ENCODE measurements at places on chromosomes 3 and 15.
A peak's percentile ranks its signal among the peaks of the same experiment; 100 is the strongest.

DNA sequence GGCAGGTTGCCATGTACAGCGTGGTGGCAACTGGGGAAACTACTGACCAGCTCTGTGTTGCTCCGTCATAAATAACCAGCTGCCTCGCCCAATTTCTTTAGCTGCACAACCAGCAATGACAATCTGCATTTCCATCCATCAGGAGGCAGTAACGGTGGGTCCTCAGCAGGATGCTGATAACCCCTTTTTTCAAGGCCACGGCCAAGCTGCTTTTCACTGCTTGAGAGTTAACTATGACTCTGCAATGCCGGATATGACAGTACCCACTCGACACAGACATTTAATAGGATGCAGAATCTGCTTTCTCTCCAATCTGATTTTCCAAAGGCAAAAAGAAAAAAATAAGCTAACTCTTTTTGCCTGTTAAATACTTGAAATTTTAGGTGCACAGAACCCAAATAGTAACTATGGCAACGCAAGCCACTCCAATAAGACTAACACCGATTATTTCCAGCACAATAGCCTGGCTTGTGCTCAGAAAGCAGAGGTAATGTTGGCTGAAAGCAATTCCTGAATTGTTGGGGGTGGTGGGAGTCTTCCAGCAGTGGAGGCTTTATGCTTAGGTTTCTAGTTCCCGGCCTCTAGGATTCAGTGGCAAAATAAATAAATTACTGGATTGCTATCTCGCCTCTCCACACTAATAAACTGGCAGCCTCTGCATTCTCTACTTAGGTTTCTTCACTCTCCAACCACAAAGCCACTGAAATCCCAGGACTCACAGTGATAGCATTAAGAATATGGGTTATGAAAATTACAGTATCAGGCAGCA, 31.2 kb upstream of the SRGAP3 start:
- H3K27me3 ChIP-seq = no peaks in the 10 kb centered on the region
- no peak overlapping the region for H3K4me3 ChIP-seq
- DNase-seq = no peak

DNA sequence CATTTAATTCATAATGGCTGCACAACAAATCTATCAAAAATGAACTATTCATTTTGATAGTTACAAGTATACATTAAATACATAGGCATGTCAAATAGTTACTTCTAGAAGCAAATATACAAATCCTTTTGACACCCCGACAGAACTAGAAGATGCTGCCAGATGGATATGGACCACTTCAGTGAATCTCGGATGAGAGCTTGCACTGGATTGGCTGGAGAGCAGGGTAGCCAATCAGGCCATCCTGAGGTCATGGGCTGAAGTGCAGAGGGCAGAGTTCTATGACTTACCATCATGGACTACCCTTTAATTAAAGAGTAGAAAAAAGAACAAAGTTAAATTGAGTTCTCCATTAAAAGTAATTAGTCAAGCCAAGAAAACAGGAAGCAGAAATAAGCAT, 8.3 kb downstream of the CCNL1 start:
- no peak overlapping the region for H3K27ac ChIP-seq
- peaks cover 26% of the 10 kb centered on the region for H3K4me1 ChIP-seq
- H3K36me3 ChIP-seq = peaks cover 89% of the 10 kb centered on the region
- no peak for DNase-seq
- H3K27me3 ChIP-seq = no peaks in the 10 kb centered on the region

DNA sequence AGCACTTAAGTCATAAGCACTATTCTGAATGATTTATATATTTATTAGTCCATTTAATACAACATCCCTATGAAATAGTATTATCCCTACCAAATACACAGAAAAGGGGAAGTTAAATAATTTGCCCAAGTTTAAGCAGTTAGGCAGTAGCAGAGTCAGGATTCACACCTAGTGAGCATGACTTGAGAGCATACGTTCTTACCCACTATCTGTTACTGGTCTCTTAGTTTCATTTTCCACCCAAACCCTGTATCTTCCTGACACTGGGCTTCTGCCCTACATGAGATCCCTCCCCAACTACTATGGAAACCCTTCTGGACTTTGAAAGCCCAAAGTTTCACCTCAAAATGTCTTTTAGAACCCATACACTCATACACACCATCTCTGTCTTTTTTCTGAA, 4.4 kb upstream of the ATOSA start:
- H3K27ac ChIP-seq = no peak overlapping the region
- H3K4me1 ChIP-seq = peaks cover 8% of the 10 kb centered on the region
- DNase-seq = no peak
- H3K27me3 ChIP-seq = peaks cover 35% of the 10 kb centered on the region

- H3K36me3 ChIP-seq = peaks cover 65% of the 10 kb centered on the region
- no peak overlapping the region for H3K27ac ChIP-seq
- H3K4me3 ChIP-seq = no peak overlapping the region
- H3K4me1 ChIP-seq = peaks cover 17% of the 10 kb centered on the region
- H3K27me3 ChIP-seq = no peaks in the 10 kb centered on the region
Measured at GRCh38 chr3:155517903-155518302, 224.4 kb upstream of the STRIT1 start.

DNA sequence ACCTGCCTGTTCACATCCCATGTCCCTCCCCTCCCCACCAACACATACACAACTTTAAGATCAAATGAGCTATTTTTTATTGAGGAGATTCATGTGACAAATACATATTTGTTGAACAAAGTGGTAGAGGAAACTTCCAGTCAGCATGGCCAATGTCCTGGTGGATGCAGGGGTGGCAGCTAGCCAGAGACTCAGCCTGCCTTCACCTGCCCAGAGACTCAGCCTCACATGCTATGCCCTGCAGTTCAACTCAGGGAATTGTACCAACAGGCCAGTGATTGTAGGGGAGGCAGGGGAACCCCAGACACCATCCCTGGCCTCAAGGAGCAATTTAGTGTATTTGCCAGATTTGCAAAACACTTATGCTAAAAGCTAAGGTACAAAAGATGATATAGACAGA, 136.6 kb downstream of the OPA1 start:
- H3K4me1 ChIP-seq = peaks cover 37% of the 10 kb centered on the region
- no peak overlapping the region for H3K4me3 ChIP-seq
- H3K27ac ChIP-seq = no peak overlapping the region
- peaks cover 32% of the 10 kb centered on the region for H3K27me3 ChIP-seq

GRCh38 chr3:47398228-47398627, 17.4 kb downstream of the PTPN23 start:
- H3K27ac ChIP-seq = no peak overlapping the region
- no peaks in the 10 kb centered on the region for H3K27me3 ChIP-seq
- no peak for DNase-seq
- H3K4me1 ChIP-seq = peaks cover 38% of the 10 kb centered on the region

- no peaks in the 10 kb centered on the region for H3K36me3 ChIP-seq
- no peak overlapping the region for H3K4me3 ChIP-seq
- H3K27ac ChIP-seq = no peak overlapping the region
- H3K4me1 ChIP-seq = peaks cover 26% of the 10 kb centered on the region
Measured at GRCh38 chr3:44099566-44100297, 142.0 kb upstream of the TOPAZ1 start.

GRCh38 chr3:165852191-165852590, 15.0 kb upstream of the BCHE start:
- H3K4me3 ChIP-seq = no peak overlapping the region
- no peaks in the 10 kb centered on the region for H3K27me3 ChIP-seq
- no peak overlapping the region for H3K27ac ChIP-seq
- no peaks in the 10 kb centered on the region for H3K4me1 ChIP-seq

- H3K4me3 ChIP-seq = no peak overlapping the region
- H3K36me3 ChIP-seq = no peaks in the 10 kb centered on the region
- H3K27me3 ChIP-seq = no peaks in the 10 kb centered on the region
- DNase-seq = no peak
Measured at GRCh38 chr3:31804251-31805051, 176.6 kb downstream of the OSBPL10 start.

GRCh38 chr3:153219146-153219545, 57.1 kb downstream of the RAP2B start:
- H3K4me1 ChIP-seq = peaks cover 13% of the 10 kb centered on the region
- no peak for DNase-seq
- H3K27me3 ChIP-seq = peaks cover 4% of the 10 kb centered on the region
- H3K36me3 ChIP-seq = no peaks in the 10 kb centered on the region
- no peak overlapping the region for H3K4me3 ChIP-seq

DNA sequence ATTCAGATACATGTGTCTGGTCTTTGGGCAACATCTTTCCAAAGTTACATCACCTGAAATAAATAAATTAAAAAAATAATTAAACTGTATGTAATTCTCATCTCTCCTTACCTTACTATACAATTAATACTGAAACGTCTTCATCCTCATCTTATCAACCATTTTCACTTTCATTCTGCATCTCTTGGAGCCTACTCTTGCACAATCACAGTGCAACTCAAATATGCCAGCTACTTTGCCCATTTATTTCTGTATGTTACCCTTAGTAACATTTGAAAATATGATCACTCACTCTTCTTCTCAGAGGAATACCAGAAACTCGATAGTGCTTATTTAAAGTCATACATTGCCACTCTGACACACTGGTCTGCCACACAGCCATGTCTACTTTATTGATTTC, 1357.1 kb upstream of the CADM2 start:
- H3K27me3 ChIP-seq = no peaks in the 10 kb centered on the region
- no peak overlapping the region for H3K4me3 ChIP-seq
- DNase-seq = no peak

- H3K36me3 ChIP-seq = no peaks in the 10 kb centered on the region
- H3K27ac ChIP-seq = peak overlapping the region; percentile 29
- peaks cover 55% of the 10 kb centered on the region for H3K4me1 ChIP-seq
- H3K27me3 ChIP-seq = no peaks in the 10 kb centered on the region
- no peak overlapping the region for H3K4me3 ChIP-seq
- DNase-seq = no peak
Measured at GRCh38 chr3:29186982-29187725, 93.7 kb upstream of the RBMS3 start.

DNA sequence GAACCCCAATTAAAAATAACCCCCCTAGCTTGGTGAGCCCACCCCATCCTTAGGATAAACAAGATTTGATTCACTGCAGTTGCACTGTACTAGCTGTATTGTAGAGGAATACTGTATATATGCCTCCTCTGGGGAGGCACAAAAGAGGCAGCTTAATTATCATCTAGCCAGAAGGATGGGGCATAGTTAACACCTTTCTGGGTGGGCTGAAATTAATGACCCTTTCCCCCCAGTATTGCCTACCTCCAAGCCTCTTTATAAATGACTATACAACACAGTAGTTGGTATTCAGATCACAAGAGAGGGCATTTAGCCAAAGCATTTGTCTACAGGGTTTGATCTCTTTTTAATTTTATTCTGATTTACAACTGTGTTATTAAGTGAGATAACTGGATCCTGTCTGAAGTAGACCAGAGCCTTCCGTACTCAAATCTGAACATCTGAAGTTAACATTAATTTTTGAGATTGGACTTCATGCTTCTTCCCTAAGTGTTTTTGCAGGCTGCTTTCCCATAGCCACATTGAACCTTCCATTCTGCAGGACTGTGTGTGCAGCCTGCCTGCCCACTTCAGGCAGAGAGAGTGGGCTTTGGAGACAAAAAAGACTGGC, 807.0 kb upstream of the ARRDC4 start:
- H3K4me3 ChIP-seq = no peak overlapping the region
- peaks cover 25% of the 10 kb centered on the region for H3K4me1 ChIP-seq
- peak overlapping the region; percentile 34 for H3K27ac ChIP-seq
- H3K27me3 ChIP-seq = no peaks in the 10 kb centered on the region

DNA sequence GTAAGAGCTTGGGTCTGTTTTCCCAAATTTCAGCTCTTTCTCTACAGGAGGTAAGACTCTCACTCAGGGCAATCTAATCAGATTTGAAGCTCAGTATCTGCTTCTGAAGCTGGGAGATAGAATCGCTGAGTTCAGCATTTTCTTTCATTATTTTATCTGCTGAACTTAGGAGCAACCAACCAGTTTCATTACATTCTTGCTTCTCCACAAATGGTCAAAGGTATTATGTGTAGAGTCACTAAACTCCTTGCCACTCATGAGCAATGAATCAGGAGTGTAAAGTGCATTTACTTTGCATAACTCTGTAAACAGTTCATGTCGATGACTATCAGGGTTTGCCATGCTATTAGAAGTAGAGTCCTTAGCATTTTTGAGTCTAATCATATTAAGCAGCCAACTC, 249.4 kb downstream of the CHL1 start:
- H3K36me3 ChIP-seq = no peaks in the 10 kb centered on the region
- H3K4me1 ChIP-seq = no peaks in the 10 kb centered on the region
- H3K27me3 ChIP-seq = peaks cover 4% of the 10 kb centered on the region
- DNase-seq = no peak

DNA sequence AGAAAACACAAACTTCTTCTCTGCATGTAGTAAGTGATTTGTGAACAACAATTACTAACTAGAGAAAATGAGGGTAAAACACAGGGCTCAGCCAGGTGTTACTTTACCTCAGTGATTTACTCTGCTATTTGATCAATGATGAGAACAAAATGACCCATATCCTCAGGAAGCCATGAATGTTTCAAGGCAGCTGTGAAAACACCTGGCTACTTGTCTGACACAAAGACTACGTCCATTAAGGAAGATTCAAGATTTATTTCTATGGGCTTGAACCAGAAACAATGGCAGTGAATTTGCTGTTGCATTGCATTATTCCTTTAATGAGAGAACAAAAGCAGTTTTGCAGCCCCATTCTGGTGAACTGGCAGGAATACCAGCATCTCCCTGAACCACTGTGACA, 374.6 kb upstream of the ARL6 start:
- DNase-seq = no peak
- no peaks in the 10 kb centered on the region for H3K36me3 ChIP-seq
- H3K4me3 ChIP-seq = no peak overlapping the region
- no peaks in the 10 kb centered on the region for H3K4me1 ChIP-seq
- H3K27ac ChIP-seq = no peak overlapping the region

DNA sequence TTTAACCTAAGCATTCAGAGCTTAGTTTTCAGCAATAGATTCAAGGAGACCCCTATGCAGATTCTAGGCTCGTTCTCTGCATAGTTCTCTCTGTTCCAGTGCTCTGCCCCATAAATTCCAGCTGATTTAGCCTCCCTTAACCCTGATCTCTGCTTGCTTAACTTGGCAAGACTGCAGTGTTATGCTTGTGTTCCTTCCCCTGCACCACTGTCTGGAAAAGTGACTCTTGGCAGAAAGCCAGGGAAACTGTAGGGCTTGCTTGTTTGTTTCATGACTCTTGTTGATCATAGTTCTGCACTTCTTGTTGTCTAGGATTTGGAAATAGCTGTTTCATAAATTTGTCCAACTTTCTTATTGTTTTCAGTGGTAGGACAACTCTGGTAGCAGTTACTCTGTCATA, 40.1 kb downstream of the ANAPC13 start:
- peaks cover 8% of the 10 kb centered on the region for H3K36me3 ChIP-seq
- no peak overlapping the region for H3K4me3 ChIP-seq
- H3K27ac ChIP-seq = no peak overlapping the region
- H3K27me3 ChIP-seq = peaks cover 4% of the 10 kb centered on the region

GRCh38 chr3:52824037-52824436, 6.4 kb downstream of the ITIH4 start:
- peaks cover 41% of the 10 kb centered on the region for H3K4me1 ChIP-seq
- H3K36me3 ChIP-seq = no peaks in the 10 kb centered on the region
- no peak overlapping the region for H3K4me3 ChIP-seq
- H3K27ac ChIP-seq = no peak overlapping the region
- H3K27me3 ChIP-seq = no peaks in the 10 kb centered on the region
- no peak for DNase-seq

GRCh38 chr3:197513953-197514785, 41.6 kb downstream of the BDH1 start:
- H3K27ac ChIP-seq = peak overlapping the region; percentile 81
- DNase-seq = no peak
- peaks cover 4% of the 10 kb centered on the region for H3K27me3 ChIP-seq
- peaks cover 41% of the 10 kb centered on the region for H3K4me1 ChIP-seq
- peaks cover 9% of the 10 kb centered on the region for H3K36me3 ChIP-seq

GRCh38 chr3:54121414-54122323, 683 bp upstream of the CACNA2D3 start:
- H3K27ac ChIP-seq = no peak overlapping the region
- peaks cover 10% of the 10 kb centered on the region for H3K4me1 ChIP-seq
- peak; percentile 67 for DNase-seq
- H3K27me3 ChIP-seq = peaks cover 83% of the 10 kb centered on the region
- no peaks in the 10 kb centered on the region for H3K36me3 ChIP-seq
